ENCODE measurements at places on chromosomes 12 and 14.

DNA sequence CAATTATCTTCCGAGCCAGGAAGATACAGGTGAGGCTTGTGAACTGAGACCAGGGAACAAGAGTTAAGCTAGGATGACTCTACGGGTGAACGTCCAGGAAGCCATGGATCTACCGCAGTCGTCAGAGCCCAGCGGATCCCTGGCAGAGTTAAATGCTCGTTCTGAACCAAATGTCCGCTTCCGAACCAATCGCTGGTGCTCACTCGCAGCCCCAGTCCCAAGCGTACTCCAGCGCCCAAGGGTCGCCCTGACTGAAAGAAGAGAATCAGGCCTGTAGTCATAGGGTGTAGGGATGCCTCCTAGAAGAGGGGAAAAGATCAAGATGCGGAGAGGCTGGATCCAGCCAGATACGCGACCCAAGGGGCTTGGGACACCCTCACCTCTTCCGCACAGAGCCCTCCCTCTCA lies 283 bp downstream of the VIPAS39 start:
- DNase-seq, result no peak

- DNase-seq, result peak; percentile 39
These were observed 3.1 kb downstream of the BCAT1 start for GRCh38 chr12:24945845-24946244.

DNA sequence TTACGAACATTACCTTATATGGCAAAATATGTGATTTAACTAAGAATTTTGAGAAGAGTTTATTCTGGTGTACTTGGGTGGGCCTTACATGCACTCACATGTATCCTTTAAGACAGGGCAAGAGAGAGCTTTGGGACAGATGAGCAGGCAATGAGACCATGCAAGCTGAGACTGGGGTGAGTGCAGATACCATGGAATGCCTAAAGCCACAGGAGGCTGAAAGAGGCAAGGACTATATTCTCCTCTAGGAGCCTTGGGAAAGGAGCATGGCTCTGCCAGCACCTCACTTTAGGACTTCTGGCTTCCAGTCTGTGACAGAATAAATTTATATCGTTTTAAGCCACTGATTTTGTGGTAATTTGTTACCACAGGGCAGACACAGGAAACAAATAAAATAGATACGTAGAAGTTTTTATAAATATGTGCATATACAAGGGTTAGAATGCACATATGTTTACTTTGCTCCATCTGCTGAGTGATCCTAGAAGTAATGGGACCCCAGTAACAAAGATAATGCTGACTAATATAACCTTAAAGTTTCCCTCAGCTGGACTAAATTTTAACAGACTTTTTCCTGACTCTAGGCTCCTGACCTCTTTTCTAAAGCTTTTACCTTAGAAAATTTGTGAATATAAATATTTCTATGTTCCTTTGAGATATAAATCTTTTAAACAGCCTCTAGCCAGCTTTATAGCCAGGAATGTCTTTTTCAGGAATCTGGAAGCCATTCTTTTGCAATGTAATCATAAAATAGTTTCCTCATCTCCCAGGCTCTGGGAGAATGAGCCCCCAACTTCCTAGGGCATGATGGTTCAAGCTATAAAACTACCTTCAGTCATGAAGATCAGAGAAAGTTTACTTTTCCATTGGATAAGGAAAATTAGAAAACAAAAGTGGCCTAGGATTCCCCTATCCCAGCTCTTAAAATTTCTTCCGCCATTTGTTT lies 216.8 kb downstream of the PPFIA2 start:
- no peak for DNase-seq

- DNase-seq, result peak; percentile 29
These were observed 3.9 kb downstream of the BLTP3B start for GRCh38 chr12:100138803-100139098.

DNA sequence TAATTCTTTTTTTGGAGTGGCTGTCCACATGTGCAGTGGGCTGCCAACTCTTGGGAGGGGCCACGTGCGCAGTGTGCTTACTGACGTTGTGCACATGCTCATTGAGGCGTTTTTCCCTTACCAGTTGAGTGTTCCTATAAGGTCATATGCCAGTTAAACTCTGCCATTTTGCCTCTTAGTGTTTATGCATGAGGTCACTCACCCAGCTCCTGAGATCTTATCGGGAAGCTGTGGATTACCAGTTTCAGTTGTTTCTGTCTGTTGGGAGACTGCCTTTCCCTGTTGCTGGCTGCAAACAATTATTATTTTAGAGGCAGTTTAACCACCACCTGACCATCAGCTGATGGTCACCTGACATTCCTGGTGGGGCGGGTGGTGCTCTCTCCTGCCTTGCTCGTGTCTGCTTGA lies 16.1 kb upstream of the KIF21A start:
- DNase-seq, result no peak

DNA sequence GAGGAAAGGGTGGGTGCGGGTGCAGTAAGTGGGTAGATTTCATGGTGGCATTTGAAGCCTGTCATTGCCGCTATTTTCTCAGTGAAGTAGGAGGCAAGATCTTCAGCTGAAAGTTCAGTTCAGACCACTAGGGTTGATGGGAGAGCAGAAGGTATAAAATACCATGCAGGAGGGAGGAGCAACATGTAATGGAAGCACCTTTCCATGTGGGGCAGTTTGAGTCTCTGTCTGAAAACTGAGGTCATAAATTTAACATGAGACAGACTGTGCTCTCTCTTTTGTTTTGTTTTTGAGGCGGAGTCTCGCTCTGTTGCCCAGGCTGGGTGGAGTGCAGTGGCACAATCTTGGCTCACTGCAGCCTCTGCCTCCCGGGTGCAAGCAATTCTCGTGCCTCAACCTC lies 22.7 kb downstream of the LRRC74A start:
- no peak for DNase-seq

GRCh38 chr14:94805680-94806288 lies 35.9 kb upstream of the GSC start:
- DNase-seq, result no peak

- no peak for DNase-seq
These were observed 5.6 kb upstream of the SYNJ2BP start for GRCh38 chr14:70422538-70422937.

GRCh38 chr12:57735952-57736740 lies 2.4 kb downstream of the AGAP2 start:
- no peak for DNase-seq

GRCh38 chr14:98952593-98953350 lies 319.2 kb downstream of the BCL11B start:
- peak; percentile 76 for DNase-seq

GRCh38 chr12:24719293-24719721 lies 229.6 kb downstream of the BCAT1 start:
- peak; percentile 100 for DNase-seq

- no peak for DNase-seq
These were observed 72.7 kb downstream of the PTPRR start for GRCh38 chr12:70847871-70848270.

- DNase-seq, result no peak
These were observed 4.7 kb downstream of the RPS6KL1 start for GRCh38 chr14:74918380-74918779.

GRCh38 chr12:4134448-4135263 lies 138.9 kb upstream of the CCND2 start:
- no peak for DNase-seq

- peak; percentile 3 for DNase-seq
These were observed 97.0 kb downstream of the ZFC3H1 start for GRCh38 chr12:71566655-71567054.

DNA sequence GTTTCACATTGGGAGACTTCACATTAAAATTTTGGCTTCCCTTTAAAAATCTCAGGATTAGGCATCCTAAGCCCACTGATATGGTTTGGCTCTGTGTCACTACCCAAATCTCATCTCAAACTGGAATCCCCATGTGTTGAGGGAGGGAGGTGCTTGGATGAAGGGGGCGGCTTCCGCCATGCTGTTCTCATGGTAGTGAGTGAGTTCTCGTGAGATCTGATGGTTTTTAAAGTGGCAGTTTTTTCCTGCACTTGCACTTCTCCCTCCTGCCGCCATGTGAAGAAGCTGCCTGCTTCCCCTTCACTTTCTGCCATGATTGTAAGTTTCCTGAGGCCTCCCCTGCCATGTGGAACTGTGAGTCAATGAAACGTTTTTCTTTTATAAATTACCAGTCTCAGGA lies 65.7 kb upstream of the PLXNC1 start:
- DNase-seq, result no peak

DNA sequence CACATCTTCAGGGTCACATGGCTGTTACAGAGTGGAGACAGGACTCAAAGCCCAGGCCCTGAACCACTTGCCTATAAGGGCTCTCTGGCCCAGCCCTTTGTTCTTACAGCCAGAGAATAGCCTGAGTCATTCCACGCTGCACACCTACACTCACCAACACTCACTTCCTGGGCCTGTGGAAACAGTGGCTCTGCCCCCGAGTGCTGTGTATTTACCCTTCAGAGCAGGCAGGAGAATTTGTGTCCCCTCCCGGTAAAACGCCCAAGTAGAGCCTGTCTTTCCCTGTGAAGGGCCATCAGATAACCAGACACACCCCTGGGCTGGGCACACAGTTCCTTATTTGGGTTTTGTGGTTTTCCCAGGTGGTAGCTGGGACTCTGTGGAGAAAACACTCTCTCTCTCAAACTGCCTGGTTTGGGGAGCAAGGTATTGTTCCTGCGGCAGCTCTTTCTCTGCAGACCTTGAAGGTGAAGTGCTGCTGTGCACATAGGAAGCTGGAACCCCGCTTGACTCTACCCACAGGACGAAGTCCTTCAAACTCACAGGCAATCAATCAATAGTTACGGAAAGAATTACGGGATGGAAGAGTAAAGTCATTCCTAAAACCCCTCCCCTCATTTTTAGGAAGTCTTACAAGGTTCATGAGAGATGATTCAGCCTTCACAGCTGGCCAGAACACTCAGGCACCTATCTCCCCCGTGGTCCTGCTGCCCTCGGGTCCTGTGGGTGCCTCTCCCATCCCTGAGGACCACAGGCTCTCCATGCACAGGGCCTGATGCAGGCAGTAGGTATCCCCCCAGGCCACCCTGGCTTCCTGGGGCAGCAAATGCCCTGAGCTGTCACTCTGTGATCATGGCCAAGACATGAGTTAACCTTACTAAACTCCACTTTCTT lies 20.3 kb downstream of the FIGNL2 start:
- peak; percentile 30 for DNase-seq

- no peak for DNase-seq
These were observed 714 bp upstream of the PSMC6 start for GRCh38 chr14:52706286-52706685.

DNA sequence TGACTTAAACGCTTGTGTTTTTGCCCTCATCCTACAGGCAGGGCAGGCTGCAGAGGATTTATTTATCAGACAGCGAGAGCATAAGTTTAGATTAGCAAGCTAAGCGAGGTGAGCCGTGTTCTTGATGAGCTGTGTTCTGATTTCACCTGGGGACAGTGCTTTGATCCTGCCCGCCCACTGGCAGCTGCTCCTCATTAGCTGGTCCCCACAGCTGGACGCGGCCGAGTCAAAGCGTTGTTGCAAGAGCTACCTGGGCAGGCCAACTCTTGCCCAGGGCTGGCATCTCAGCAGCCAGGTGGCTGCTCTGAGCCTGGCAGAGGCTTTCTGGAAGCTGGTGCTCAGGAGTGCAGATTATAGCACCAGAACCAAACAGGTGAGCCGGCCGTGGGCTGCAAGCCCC lies 46.8 kb upstream of the BEGAIN start:
- no peak for DNase-seq

DNA sequence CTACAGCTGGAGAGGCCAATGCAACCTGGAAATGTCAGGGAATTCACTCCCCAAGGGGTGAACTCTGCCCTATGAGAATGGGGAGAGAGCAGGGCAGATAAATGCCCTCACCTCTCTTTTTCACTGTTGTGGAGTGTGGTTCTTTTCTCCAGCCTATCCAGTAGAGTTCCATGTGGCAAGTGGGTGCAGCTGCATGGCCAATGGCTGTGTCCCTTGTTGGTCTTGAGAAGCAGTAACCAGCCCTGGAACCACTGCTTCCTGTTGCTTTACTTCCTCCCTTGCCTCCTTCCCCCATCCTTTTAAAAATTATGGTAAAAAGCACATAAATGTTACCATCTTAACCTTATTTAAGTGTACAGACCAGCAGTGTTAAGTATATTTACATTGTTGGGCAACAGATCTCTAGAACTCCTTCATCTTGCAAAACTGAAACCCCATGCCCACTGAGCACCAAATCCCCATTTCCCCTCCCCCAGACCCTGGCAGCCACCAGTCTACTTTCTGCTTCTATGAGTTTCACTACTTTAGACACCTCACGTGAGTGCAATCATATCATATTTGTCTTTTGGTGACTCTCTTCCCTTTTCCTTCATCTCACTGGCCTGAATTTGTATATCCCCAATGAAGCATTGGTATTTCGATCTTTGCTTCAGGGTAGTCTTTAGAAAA lies 77.0 kb upstream of the GRIP1 start:
- no peak for DNase-seq

DNA sequence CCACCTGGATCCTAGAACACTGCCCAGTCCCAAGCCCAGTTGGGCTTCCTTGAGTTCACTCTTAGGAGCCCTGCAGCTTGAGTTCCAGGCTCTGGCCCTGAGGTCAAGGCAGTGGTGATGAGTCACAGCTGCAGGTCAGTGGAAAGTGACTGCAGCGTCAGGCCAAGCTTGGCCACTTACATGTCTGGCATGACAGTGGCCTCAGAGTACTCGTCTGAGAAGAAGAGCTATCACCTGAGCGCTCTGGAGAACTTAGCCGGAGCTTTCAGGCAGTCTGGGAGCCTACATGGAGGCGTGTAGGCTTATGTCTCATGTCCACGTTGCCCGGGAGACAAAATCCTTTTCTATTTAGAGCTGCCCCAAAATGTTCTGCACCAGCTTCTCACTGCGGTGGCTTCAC lies 75.6 kb downstream of the ARL6IP4 start:
- no peak for DNase-seq

DNA sequence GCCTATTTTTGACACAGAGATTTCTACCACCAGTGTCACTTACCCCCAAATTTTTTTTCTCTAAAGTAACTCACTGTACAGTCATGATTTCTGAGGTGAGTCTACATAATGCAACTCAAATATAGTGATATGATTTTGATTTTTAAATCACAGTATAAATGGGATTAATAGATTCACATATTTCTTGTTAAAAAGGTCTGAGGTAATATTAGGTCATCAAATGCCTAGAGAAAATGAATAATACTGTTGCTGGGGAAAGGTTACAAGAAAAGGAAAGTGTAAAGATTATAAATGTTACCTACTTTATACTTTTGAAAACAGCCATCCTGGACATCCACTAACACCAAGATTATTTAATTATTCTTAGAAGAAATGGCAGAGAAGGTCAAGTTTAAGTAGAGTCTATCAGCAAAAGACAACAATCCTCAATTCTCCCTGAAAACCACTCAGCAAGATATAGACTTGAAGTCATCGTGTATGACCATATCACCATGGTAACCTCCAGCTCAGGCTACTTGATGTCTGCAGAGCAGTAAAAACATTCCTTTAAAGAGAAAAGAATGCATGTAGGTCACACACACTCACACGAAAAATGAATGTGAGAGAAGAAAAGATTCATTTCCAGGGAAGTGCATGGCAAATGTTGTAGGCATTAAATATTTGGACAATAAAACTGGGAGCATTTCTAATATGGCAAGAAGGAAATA lies 58.7 kb downstream of the CCDC59 start:
- no peak for DNase-seq
